Daoy (cell line): ENCODE measurements at places on chromosomes 13 and 19.

DNA sequence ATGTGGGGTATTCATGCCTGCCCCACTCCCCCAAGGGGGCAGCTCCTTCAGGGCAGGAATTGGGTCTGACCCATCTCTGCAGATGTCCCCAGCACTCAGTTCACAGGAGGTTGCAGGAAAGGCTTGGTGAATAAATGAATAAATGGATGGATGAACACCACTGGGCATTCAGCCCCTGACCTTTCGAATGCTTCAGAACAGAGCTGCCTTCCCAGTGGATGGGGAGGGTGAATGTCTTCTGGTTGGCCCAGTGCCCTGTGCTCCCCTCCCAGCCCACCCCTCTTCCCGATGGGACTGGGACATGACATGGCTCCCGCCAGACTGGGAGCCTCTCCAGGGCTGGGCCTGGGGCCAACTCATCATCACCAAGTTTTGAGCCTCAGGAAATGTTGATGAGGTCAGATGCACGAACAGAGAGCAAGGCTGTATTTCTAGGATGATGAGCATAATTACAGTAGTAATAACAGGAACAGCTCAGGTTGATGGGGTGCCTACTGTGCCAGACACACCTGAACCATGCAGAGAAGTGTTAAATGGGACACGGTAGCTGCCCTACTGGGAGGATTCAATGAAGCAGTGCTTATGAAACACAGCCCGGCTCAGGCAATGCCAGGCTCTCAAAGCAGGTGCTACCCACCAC, 25.7 kb downstream of the VRK3 start:
- no peak for DNase-seq

DNA sequence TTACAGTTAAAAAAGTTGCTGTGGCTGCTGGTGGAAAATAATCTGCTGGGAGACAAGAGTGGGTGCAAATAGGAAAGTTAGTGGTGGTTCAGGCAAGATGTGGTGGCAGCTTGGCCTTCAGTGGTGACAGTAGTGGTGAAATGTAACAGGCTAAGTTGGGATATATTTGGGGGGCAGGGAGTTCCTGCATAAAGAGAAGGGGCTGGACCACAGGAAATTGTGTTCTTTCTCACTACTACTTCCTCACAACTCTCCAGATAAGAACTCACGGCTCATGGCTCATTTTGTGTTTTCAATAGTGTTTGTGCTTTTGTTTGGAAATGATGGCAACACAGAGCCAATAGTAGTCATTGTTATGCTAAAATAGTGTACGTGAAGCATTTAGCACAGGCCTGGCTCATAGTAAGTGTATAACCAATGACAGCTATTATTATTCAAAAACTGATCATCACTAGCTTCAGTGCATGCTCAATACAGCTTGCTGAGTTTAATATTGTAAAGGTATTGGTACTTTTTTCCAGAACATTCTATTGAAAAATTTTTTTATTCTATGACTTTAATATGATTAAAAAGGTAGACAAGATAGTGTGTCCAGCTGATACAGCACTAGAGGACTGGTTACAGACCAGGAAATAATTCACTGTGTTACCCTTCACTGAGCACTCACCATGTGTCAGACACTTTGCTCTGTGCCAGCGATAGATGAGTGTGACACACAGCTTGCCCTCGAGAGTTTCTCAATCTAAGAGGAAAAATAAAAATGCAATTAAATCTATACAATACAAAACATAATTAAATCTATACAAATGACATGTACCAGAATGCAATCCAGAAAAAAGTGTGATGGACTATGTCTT, 209.8 kb downstream of the POU4F1 start:
- DNase-seq = no peak

- peak; percentile 4 for DNase-seq
Measured at GRCh38 chr13:46211116-46211482, 629 bp upstream of the LRRC63 start.

DNA sequence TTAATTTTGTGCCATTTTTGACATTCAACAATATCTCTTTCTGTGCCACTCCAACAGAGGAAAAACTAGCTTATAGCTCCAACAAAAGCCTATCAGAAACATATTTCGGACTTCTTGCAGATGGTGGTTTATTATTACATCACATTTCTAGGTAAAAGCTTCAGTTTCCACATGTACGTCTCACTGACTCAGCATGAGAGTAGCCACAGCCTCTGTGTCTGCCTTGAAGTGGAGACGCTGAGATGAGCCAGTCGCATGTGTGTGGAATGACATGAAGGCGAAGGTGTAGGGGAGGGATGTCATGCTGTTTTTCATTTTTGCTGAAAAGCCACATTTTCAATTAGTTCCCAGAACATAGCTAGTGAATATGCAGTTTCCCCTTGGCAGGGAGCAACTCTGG, 598.6 kb downstream of the EFNB2 start:
- DNase-seq = peak; percentile 24

GRCh38 chr19:28456708-28457320, 756.1 kb downstream of the UQCRFS1 start:
- DNase-seq = no peak

DNA sequence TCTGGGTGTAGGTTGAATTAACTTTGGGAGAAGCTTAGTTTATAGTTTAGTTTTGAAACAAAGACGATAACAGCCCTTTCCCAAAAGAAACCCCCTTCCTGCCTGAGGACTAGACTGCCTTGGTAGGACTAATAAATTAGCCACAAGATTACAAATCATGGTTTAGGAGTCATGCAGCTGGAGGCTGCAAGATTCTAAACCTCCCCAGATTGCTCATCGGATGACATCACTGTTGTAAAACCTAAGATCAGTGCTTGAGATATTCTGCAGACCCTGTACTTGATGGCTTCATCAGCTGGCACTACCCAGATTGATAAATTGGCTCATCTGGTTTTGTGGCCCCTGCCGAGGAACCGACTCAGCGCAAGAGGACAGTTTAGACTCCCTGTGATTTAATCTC, 35.9 kb upstream of the MPHOSPH8 start:
- DNase-seq = peak; percentile 72

DNA sequence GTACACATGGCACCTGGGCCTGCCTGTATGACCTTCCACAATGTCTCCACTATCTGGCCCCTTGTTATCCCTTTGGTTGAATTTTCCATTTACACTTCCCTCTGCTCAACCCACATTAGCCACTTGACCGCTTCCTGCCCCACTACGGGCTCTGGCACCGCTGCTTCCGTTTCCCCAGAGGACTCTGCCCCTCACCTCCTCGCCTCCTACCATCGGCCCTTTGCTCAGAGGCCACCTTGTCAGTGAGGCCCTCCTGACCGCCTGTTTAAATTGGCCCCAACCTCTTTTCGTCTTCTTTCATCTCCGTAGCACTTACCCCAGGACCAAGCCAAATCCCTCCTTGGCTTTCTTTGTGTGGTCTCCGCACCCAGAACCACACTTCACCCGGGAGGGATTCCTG, 47.4 kb downstream of the SOX1 start:
- no peak for DNase-seq

DNA sequence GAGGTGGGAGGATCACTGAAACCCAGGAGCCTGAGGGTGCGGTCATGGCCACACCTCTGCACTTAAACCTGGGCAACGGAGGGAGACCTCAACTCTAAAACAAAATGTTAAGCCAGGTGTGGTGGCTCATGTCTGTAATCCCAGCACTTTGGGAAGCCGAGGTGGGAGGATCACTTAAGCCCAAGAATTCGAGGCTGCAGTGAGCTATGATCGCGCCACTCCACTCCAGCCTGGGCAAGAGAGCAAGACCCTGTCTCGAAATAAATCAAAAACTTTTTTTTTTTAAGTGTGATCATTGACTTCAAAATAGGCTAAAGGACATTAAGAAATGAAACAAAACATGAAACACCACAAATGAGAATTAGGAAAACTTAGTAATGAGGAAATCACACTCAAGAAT, 16.3 kb upstream of the ADPRHL1 start:
- no peak for DNase-seq

- no peak for DNase-seq
Measured at GRCh38 chr19:47821460-47822020, at the start of gene CRX. Gene CRX, plus strand, starts transcription at chr19:47821937. Its CDS starts 12,507 bp downstream, at chr19:47834444.

DNA sequence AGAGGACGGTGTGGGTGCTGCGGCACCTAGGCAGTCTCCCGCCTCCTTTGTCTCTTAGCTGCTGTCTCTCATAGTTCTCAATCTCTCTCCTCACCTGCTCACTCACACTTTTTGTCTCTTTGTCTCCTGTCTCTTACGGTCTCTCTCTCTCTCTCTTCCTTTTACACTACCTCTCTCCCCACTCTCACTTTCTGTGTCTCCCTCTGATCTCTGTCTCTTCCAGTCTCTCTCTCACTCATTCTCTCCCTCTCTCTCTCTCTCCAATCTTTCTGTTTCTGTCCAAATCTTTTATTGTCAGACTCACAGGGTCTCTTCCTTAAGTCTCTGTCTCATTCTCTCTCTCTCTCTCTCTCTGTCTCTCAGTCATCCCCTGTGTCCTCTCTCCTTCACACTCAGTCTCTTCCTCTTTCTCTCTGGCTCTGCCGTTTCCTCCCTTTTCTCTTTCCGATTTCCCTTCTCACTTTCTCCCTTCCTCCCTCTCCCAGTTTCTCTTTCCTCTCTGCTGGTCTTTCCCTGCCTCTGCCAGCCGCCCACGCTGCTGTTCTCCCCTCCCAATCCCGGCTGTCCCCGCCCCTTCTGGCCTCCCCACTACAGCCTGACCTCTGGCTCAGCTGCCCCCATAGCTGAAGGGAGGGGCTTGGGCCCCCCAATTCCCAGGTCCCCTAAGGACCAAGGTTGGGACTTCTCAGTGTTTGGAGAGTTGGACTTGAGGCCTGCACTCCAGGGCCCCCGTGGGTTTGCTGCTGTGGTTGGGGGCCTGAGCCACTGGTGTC, at the start of gene PLEKHA4:
Gene PLEKHA4 (minus strand): TSS at position 504 of the 773 bp plus-strand sequence. CDS start 997 bp downstream, outside the sequence.
- peak; percentile 69 for DNase-seq
